Cardiac muscle cell (in vitro differentiated cells and primary cell): ENCODE measurements at places on chromosomes 2 and 18. TPM values are rescaled to one million over a fixed set of nuclear protein-coding genes. Genes with fewer than 3 reads are reported as not detected.

- H3K4me3 ChIP-seq = no peak overlapping the region
- peaks cover 7% of the 10 kb centered on the region for H3K36me3 ChIP-seq
- peaks cover under 1% of the 10 kb centered on the region for H3K4me1 ChIP-seq
- no peak overlapping the region for H3K27ac ChIP-seq
- DNase-seq = no peak
These were observed 47.1 kb downstream of the SLC25A12 start for GRCh38 chr2:171846894-171847293.

- H3K36me3 ChIP-seq = no peaks in the 10 kb centered on the region
- H3K27ac ChIP-seq = no peak overlapping the region
- no peak for DNase-seq
These were observed 42.7 kb upstream of the AFF3 start for GRCh38 chr2:100185105-100185504.

Gene ROCK1
- 14.0 and 27.3 TPM in 2 replicates for total RNA-seq

Gene FAM237A
- total RNA-seq = not detected in 2 replicates

- H3K27ac ChIP-seq = no peak overlapping the region
- no peaks in the 10 kb centered on the region for H3K4me1 ChIP-seq
- no peaks in the 10 kb centered on the region for H3K27me3 ChIP-seq
- peaks cover 37% of the 10 kb centered on the region for H3K36me3 ChIP-seq
- no peak overlapping the region for H3K4me3 ChIP-seq
These were observed 75.7 kb upstream of the TFCP2L1 start for GRCh38 chr2:121360566-121361300.

Gene REG3A
- total RNA-seq = 0.30 and 2.6 TPM in 2 replicates

DNA sequence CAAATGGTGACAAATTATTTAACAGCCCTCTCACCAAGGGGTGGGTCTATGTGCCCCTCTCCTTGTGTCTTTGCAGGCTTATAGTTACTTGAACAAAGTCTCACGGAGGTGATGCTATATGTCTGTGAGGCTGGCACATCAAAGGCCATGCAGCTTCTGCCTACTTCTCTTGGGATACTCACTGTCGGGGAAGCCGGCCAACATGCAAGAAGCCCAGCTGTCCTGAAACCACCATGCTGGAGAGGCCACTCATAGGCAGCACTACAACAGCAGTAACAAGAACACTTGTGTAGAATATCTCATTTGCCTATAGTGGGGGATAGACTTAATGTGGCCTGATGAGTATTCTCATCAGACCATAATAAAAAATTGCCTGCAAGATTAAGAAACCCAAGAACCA, 233.7 kb upstream of the NCKAP5 start:
- no peaks in the 10 kb centered on the region for H3K27me3 ChIP-seq
- H3K27ac ChIP-seq = no peak overlapping the region
- no peak overlapping the region for H3K4me3 ChIP-seq
- H3K4me1 ChIP-seq = no peaks in the 10 kb centered on the region
- DNase-seq = no peak
- H3K36me3 ChIP-seq = no peaks in the 10 kb centered on the region

DNA sequence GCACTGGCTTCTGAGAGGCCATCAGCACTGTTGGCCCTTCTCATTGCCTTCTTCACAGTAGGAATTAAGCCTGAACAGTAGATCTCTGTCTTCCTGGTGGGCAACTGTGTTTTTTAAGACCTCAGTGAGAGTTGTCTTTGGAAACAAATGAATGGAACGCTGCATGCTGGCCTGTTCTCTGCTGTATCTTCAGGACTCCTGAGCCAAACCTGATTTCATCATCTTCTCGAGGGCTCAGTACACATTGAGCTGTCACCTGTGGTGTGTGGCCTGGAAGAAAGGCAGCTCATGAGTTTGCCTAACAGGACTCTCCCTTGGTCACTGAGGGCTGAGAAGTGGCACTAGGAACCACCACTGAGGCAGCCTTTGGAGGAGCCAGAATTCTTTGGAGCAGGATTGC, 39.7 kb downstream of the SH3RF3 start:
- no peaks in the 10 kb centered on the region for H3K27me3 ChIP-seq
- no peaks in the 10 kb centered on the region for H3K36me3 ChIP-seq
- H3K4me1 ChIP-seq = peaks cover 5% of the 10 kb centered on the region
- no peak overlapping the region for H3K4me3 ChIP-seq
